ENCODE measurements at places on chromosomes 5 and 9.
A peak's percentile ranks its signal among the peaks of the same experiment; 100 is the strongest.

- no peak for DNase-seq
Observed at GRCh38 chr5:131081374-131081773, 83.7 kb downstream of the HINT1 start.

DNA sequence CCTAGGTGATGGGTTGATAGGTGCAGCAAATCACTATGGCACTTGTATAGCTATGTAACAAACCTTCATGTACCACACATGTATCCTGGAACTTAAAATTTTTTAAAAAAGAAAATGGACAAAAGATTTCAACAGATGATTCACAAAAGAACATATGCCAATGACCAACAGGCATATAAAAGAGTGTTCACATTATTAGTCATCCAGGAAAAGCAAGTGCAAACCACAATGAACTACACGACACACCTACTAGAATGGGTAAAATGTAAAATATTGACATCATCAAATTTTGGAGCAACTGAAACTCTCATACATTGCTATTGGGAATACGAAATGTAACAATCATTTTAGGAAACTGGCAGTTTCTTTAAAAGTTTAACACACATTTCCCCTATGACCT, 109.9 kb downstream of the YIPF5 start:
- no peak for DNase-seq

DNA sequence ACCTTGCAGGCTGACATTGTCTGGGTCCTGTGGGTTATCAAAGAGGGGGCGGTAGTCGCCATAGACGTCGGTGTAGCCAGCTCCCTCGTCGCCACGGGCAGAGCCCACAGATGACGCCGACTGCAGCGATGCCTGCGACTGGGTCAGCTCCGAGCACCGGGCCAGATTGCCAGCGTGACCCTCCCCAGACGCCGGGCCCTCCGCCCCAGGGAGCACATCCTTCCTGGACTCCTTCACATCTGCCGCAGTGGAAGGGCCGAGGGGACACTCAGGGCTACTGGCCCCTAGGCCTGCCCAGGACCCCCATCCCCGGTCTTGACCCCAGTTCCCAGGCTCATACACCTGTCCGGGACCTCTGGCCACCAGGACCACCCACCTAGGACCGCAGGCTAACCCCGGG, 13.9 kb downstream of the ABCA2 start:
- no peak for DNase-seq

GRCh38 chr5:170497311-170498038, 6.3 kb upstream of the KCNIP1 start:
- DNase-seq: no peak

GRCh38 chr5:116032094-116032517, at the start of gene ARL14EPL:
Gene ARL14EPL, plus strand, starts transcription at chr5:116032472. Its CDS starts 18,994 bp downstream, at chr5:116051466.
- no peak for DNase-seq

DNA sequence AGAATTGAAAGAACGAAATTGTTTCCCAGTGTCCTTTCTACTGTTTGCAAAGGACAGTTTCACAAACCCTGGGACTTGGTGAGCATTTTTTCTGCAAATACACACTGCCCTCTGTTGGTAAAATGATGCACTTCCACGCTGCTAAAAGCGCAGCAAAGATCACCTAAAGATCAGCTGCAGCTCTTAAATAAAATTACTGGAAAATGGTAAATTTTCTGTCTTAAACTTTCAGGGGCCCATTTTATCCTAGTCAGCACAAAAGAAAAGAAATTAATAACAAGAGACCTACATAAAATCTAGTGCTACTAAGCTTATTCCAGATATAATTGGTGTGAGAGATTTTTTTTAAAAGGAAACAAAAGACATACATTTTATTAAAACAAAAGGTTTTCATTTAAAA, 566.0 kb downstream of the CAAP1 start:
- DNase-seq: peak; percentile 27

DNA sequence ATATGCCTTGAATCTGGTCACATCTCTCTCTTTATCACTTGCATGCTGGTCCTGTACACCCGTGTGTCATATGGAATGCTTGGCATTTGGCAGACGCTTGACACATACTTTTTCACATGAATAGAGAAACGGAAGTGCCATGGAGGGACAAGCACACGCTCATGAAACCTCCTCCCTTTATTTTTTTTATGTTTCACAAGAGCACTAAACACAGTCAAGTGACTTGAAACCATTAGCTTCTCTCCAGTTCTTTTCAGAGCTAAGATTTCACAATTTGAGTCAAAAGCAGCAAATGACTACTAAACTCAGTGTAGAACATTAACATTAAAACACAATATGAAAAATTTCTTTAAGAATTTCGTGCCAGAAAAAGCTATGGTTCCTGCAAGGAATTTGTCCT, 151.1 kb downstream of the DOCK2 start:
- no peak for DNase-seq

DNA sequence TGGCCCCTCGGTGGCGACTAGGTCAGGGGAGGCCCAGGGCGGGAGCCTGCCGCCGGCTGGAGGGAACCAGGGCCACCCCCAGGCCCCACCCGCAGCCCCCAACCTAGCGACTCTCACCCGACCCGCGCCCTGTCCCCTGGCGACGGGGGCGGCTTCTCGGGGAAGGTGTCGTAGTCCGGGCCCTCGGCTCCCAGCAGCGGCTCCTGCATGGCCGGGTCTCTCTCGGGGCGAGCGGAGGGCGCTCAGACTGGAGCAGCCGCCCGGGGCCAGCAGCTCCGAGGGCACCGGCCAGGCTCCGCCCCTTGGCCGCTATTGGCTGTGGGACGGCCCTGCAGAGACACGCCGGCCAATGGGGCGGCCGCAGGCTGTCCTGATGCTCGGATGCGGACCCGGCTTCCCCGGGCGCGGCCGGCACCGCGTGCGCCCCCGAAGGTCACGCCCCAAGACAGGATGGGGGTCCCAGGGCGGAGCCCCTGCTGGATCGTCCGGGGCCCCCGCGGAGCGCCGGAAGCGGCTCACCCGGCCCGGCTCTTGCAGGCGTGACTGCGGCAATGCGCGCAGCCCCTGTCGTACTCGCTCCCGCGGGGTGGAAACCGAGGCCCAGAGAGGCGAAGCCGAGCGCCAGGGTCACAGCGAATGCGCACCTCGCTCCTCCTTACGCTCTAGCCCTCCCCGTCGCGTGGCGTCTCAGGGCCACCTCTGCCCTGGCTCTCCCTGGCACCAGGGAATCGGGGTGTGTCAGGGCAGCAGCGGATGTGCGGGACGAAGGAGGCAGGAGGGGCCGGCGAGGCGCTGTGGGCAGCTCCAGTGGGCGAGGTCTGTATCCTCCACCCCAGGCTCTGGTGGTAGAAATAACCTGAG, at the start of gene SLC2A6:
Gene SLC2A6, minus strand, starts transcription at position 249 of the 861 bp plus-strand sequence. Its CDS starts 40 bp downstream, at position 209.
- no peak for DNase-seq

GRCh38 chr5:75286211-75286773, 49.6 kb upstream of the ANKRD31 start:
- no peak for DNase-seq

DNA sequence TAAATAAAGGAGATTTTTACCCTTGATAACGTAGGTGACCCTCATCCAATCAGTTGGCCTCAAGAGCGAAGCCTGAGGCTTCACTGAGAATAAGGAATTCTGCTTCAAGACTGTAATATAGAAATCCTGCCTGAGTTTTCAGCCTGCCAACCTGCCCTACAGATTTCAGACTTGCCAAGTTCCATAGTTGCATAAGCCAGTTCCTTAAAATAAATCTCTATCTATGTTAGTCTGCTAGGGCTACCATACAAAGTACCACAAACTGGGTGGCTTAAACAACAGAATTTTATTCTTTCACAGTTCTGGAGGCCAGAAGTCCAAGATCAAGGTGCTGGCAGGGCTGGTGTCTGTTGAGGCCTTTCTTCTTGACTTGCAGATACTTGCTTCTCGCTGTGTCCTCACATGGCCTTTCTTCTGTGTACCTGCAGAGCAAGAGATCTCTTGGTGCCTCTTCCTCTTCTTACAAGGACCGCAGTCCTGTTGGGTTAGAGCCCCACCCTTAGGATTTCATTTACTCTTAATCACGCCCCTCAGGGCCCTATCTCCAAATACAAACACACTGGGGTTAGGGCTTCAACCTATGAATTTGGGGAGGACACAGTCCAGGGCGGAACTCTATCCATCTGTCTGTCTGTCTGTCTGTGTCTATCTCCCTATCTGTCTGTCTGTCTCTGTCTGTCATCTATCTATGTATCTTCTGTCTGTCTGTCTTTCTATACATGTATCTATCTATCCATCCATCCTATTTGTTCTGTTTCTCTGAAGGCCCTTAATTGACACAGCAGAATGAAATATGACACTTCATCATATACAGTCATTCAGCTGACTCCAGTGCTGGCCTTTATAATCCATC, 17.0 kb upstream of the CMBL start:
- no peak for DNase-seq

DNA sequence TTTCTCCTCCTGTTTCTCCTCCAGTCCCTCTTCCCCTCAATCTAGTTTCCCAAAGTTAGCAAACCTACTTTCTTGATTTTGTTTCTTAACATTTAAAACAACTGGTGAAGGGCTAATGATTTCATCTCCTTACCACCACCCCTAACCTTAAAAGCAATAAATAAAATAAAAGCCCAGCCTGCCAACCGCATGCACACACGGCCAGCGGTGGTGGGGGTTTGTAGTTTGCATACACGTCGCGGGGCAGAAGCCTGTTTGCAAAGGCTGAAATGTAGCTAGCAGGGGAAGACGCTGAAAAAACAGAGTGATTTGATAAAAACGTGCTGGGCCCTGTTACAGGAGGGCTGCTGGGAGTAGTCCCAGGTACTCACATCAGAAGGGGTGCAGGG, 1.9 kb upstream of the DMRT2 start:
- no peak for DNase-seq

DNA sequence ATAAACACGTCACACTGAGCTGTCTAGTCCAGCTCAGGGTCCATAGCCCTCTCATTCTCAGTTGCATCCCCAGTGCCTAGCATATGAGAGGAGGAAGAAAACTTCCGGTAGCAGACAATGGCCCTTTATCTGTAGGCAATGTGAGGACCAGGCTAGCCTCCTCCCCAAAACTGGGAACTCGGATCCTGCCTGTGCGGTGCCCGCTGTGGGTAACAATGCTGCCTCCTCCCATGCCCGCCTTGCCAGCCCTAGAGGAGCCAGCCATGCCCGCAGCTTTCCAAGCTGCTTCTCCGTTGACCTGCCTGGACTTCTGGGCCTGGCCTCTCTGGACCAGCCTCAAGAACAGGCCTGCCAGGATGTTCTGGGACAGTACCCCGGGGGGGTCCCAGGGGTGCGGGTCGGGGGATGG, 74.6 kb upstream of the ORM1 start:
- no peak for DNase-seq

DNA sequence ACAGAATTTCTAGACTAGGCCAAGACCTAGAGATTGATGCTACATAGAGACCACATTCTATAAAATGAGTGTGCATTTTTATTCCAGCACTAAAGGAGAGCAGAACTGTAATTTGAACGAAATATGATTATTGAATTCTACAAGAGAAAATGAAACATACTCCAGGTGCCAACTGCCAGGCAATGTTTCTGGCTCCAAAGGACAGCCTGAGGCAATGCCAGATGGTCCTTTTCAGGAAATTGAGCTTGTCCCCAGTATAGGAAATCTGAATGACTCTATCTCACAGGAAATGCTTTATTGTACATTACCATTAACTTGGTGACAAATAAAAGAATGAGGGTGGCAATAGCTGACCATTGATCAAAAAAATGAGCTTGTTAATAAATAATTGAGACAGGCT, 28.8 kb upstream of the RASGRF2 start:
- DNase-seq: no peak

GRCh38 chr5:65749221-65749844, 27.3 kb downstream of the NLN start:
- no peak for DNase-seq

DNA sequence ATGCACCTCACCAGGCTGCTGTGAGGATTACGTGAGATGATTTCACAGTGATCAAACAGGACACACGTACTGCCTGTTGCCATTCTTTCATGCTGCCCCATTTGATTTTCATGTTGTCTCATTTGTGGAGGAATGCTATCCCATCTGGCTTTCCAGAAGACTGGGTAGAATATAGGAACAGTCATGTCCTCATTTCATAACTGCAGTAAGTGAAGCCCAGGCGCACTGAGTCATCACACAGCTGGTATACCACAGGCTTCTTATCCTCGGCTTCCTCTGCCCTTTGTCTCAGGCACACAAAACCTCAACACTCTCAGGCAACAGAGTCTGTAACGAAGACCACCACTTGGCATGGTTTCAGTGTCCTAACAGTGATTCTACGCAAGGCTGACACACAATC, 62.3 kb downstream of the LHFPL2 start:
- peak; percentile 1 for DNase-seq

DNA sequence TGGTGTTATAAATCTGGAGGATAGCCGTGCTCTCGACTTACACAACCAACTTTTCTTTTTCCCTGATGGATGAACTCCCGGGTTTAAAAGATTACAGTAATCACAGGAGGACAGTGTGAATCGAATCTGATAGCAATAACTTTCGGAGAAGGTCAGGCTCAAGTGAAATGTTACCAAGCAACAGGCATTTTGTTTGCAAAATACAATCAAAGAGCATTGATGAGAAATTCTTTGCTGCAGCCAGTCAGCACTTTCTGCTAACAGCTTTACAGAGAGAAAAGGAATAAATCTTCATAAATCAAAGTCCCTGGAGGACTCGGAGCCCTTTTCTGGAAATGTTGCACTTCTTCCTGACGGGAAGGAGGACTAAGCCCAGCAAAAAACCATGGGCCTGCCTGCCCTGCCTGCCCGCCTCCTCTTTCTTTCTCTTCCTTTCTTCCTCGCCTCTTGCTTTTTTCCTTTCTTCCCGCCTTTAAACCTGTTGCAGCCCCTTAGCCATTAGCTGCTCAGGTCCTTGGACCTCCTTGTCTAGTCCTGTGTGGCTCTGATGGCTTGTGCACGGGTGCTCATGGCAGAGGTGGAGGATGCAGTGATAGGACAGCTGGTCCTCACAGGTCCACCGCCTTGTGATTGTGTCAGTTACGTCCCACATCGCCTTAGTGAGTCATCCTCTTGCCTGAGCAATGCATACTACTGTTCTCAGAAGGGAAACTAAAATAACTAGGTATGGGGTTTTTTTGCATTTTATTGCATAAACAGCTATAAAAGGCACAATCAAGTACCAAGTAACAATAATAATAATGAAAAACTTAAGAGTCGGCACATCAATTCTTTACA, 6.2 kb downstream of the DMRT3 start:
- no peak for DNase-seq

DNA sequence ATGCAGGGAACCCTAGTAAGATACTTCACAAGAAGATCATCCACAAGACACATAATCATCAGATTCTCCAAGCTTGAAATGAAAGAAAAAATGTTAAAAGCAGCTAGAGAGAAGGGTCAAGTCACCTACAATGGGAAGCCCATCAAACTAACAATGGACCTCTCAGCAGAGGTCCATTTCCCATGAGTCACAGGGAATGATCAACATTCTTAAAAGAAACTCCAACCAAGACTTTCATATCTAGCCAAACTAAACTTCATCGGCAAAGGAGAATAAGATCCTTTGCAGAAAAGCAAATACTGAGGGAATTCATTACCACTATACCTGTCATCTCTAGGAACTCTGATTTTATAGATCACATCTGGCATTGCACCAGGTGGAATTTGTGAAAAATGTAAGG, 52.9 kb upstream of the SPATA31E1 start:
- no peak for DNase-seq

- DNase-seq: no peak
Observed at GRCh38 chr9:85521371-85522197, 220.2 kb downstream of the AGTPBP1 start.

Measured in GF-D8 (cell line).